Uterus (tissue), 4 donors: ENCODE measurements at places on chromosomes 5 and 9.

DNA sequence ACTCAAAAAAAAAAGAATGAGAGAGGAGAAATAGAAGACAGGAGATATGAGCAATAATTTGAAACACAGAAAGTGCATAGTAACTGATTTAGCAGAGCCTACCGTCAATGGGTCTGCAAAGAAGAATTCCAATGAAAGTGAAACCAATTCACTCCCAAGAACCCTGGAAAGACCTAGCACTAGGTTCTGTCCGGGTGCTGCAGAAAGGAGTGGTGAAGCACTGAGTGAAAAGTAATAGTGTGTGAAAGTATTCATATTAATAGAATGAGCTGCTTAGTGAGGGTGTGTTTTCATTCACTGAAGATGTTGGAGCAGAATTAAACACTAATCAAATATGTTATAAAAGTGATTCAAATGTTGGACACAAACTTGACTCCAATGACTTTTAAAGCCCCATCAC lies 51.3 kb upstream of the SLC30A5 start:
- no peak for DNase-seq

- DNase-seq, result no peak
These were observed 261.3 kb upstream of the ANKH start for GRCh38 chr5:15132816-15133405.

DNA sequence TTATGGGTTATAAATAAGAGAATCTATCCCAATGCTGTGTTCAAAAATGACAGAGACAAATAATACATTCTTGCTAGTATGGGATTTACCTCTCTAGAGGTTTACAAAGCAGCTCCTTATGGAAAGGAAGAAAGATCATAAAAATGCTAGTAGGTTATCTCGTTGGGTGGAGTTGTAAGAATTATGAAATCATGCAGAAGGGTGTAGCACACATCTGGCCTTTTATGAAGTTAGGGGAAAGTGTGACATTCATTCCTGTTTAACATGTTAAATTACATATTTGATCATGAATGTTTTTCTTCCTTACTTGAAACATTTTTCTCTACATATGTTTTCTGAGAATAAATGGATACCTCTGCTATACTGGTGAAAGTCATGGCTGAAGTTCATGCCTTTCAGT lies 414.2 kb downstream of the SH3GL2 start:
- DNase-seq, result no peak

DNA sequence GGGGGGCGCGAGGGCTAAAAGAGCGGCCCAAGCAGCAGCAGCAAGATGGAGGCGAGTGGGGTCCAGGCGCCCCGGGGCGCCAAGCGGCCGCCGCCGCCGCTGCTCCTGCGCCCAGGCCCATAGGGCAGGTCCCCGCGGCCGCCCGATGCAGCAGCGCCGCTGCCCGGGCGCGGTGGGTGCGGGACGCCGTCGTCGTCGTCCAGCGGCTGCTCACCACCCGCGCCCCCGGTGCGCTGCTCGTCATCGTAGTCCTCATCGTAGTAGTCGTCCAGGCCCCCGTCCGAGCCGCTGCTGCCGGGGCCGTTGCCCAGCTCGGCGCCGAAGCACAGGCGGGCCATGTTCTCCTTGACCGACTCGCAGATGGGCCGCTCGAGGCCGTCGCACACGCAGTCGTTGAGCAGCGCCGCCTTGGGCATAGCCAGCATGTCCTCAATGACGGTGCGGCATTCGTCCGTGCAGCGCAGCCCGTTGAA lies 1.5 kb downstream of the GAS1 start:
- DNase-seq, result no peak

- DNase-seq, result no peak
These were observed 108.6 kb upstream of the ATP10B start for GRCh38 chr5:160960592-160960991.

DNA sequence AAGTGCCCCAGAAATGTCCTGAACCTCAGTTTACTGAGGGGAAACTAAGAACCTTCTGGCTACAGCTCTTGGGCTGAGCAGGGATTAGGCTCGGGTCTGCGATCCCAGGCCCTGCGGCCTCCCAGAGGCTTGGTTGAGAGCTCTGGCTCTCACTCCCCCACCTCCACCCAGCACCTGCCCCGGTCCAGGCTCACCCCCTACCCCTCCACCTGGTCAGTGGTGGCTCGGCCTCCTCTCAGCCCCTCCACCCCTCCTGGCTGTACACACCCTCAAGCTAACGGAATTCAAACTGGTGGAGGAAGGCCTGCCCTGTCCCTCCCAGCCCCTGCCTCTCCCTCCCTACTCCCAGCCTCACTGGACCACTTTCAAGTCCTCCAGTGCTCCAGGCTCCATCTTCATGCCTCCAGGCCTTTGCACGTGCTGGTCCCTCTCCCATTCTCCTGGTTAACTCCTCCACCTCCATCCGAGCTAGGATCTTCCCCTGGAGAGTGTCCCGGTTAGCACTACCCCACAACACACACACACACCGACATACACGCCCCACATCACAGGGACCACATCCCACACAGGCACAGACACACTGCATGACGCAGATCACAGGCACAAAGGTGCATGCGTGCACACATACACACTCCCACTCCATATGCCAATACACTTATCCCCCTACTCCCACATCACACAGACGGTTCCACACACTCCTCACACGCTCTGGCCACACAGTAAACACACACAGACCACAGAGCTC lies 130.9 kb downstream of the C9orf50 start:
- peak; percentile 72 for DNase-seq

DNA sequence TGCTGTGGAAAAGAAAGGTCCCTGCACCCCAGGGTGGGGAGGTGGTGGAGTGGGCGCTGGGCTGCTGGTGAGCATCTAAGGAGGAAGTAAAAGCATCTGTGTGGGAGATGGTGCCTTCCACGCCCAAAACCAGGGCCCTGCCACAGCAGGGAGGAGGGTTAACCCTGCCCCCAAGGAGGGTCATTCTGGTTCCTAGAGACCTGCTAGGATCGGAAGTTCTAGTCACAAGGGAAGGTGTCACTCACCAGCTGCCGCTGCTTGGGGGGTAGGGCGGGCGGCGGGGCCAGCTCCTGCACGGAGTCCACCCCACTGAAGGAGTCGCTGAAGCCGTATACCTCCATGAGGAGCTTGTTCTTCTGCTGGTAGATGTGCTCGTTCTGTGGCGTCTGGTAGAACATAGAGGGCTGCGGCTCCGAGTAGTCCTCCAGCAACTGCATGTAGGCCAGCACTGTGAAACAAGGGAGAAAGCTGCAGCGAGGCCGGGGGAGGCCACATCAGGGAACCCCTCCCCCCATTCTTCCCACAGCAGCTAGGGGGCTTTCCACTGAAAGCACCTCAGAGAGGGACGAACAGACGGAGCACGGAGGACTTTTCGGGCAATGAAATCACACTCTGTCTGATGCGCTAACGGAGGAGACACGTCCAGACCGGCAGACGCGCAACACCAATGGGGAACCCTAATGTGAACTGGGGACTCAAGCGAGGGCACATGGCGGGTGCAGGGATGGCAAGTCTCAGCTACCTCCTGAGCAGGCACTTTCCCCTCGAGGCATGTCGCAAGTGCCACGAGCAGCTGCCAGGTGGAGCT lies 76.4 kb downstream of the PRRT1B start:
- no peak for DNase-seq

- no peak for DNase-seq
These were observed 30.7 kb downstream of the MSX2 start for GRCh38 chr5:174755106-174755505.

GRCh38 chr5:109196087-109196822 lies 213.5 kb downstream of the PJA2 start:
- DNase-seq, result no peak

- DNase-seq, result no peak
These were observed 174.9 kb upstream of the HMHB1 start for GRCh38 chr5:143636931-143637528.

DNA sequence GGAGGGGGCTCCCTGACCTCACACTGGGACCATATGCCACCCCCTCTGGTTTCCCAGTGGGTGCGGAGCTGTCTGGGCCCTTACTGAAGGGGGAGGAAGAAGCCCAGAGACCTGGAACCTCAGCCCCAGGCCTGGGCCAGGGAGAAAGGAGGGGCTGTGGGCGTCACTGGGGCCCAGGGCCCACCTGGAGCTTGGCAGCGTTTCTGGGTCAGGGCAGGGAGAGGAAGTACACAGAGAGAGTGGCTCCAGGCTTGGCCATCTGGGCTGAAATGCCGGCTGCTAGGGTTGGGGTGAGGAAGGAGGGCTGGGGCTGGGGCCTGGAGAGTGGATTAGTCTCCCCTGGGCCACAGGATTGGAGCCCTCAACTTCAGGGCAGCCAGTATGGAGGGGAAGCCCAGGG lies 6.4 kb upstream of the DAB2IP start:
- no peak for DNase-seq

GRCh38 chr5:106906199-106906598 lies 764.5 kb downstream of the EFNA5 start:
- DNase-seq, result no peak

- DNase-seq, result no peak
These were observed 31.4 kb upstream of the FAT2 start for GRCh38 chr5:151622367-151623088.

DNA sequence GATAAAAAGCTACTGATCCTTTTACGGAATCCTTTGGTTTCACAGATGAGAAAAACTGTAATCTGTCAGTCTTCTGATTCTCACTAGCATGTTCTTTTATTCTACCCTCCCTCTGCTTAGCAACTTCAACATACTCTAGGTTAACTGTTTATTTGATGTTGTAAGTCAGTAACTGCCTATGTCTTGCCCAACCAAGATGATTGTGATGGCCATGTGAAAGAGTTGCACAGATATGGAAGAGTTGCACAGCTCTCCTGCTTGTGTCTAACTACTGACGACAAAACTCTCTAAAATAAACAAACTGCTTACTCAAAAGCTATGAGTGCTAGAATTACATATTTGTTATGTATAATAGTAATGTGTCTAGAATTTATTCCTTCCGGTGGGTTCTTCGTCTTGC lies 227.3 kb upstream of the DAB2 start:
- DNase-seq, result no peak

DNA sequence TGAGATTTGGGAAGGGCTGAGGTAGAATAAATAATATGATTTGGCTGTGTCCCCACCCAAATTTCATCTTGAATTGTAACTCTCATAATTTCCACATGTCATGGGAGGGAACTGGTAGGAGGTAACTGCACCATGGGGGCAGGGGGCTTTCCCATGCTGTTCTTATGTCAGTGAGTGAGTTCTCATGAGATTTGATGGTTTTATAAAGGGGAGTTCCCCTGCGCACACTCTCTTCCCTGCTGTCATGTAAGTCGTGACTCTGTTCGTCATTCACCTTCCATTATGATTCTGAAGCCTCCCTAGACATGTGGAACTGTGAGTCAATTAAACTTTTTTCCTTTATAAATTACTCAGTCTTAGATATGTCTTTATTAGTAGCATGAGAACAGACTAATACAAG lies 115.5 kb upstream of the STARD4 start:
- no peak for DNase-seq

- no peak for DNase-seq
These were observed 152.2 kb downstream of the ARHGAP26 start for GRCh38 chr5:142922223-142922952.

GRCh38 chr9:136379891-136380290 lies 6.4 kb upstream of the CARD9 start:
- DNase-seq, result no peak

DNA sequence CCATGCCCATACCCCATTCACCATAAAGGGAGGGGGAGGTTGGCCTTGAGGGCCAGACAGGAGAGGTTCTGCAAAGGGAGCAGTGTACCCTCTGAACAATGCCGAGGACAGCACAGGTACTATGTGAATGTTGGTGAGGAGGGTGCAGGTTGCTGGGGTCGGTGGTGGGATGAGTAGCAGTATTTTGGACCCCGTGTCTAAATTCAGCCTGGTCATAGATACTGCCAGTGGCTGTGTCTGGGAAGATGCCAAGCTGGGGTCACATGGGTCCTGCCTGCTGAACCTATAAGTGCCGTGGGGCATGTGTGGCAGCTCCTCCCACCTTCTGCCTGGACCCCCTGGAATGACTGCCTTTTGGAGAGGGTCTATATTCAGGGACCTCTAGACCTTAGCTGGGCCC lies 11.4 kb upstream of the SPINK4 start:
- DNase-seq, result no peak

GRCh38 chr9:99130069-99130468 lies 25.2 kb downstream of the TGFBR1 start:
- DNase-seq, result no peak

DNA sequence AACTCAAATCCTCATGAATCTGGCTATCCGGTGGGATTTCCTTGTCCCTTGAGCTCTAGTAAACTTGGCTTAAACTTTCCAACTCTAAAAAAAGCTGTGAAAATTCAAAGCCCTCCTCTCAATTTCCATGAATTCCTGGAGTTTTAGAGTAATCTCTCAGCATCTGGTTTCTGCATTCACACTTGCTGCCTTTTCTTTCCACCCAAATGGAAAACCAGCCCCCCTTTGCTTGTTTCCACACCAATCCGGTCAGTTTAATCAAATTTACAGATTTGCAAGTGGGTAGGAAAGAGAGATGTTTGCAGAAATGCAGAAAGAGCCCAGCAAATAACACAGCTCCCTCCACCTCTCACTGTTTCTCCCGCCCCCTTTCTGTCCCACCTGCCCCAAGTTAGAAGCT lies 91.1 kb downstream of the ENC1 start:
- DNase-seq, result no peak

GRCh38 chr5:55989860-55990259 lies 4.9 kb downstream of the IL6ST start:
- DNase-seq, result no peak

GRCh38 chr9:121510766-121511550 lies 11.3 kb upstream of the GGTA1 start:
- no peak for DNase-seq

DNA sequence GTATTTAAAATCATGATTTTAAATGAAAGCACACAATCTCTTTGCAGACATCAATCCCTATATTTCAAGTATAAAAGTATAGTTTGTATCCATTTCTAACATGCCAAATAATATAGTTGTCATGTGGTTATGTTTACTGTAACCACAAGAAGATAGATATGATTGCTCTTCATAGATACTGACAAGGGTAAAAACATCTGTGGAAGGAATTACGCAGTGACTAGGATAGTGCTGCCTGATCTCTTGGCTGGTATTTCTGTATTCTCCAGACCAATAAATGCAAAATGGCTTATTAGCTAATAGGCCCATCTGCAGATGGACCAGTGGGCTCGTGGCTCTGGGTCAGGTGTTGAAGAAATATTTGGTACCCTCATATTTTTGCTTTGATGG lies 34.9 kb upstream of the FBN2 start:
- DNase-seq, result no peak

- no peak for DNase-seq
These were observed 14.1 kb downstream of the SH3TC2 start for GRCh38 chr5:149048811-149049210.

DNA sequence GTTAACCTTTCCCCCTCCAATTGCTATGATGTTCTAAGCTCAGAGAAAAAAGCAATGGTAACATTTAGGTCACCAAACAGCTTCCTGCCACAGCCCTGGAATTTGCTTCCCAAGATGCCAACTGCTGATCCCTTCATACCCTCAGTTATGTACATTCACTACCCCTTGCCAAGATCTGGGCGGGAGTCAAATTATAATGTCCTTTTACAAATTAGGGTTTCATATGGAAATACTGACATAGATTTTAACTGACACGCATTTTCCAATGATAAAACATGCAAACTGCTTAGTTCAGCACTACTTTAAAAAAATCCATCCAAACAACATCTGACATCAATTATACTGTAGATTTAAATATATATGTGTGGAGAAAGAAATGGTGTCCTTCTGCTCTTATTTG lies 5.0 kb downstream of the LOX start:
- no peak for DNase-seq
